Calu3 (cell line): ENCODE measurements at places on chromosomes 4 and X. TPM values are rescaled to one million over a fixed set of nuclear protein-coding genes. Genes with fewer than 3 reads are reported as not detected.

The SSX2 gene
- not detected in 2 replicates for total RNA-seq

DNA sequence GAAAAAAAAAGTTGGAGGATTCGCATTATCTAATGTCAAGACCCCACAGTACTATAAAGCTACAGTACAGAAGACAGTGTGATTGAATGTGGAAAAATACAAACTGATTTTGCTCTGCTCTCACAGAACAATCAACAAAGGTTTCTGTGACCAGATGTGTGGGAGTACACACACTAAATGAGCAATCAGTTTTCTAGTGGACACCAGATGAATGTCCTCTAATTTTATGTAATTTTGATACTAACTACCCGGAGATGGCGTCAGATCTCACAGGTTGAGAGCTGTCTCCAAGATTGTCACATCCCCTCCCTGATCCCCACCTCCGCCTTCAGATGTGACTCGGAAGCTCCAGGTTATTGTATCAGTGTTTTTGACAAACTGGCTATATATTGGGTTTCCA lies 81.9 kb upstream of the HUWE1 start:
- DNase-seq: no peak

DNA sequence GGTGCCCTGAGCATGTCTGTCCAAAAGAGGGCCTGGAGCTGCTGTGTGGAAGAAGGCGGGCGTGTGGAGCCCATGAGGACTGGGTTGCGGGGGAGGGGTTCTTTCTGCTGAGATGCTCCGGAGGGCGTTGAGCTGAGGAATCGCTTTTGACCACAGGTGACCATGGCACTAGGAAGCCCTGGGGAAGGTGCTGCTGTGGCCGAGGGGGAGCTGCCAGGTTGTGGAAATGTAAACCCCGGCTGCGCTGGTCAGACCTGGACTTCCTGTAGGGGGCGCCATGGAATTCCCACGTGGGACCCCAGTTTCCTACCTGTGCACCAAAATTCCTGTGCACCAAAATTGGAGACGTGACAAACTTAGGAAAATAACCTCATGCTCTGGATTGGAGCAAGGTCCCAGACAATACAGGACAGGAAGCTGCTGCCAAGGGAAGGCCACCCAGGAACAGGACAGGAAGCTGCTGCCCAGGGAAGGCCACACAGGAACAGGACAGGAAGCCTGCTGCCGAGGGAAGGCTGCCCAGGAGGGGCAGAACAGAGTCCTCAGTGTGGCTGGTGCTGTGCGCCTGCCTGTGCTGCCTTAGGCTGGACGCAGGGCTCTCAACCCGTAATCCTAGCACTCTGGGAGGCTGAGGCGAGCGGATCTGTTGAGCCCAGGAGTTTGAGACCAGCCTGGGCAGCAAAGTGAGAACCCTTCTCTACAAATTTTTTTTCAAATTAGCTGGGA lies 28.4 kb upstream of the UVSSA start:
- no peak for DNase-seq

DNA sequence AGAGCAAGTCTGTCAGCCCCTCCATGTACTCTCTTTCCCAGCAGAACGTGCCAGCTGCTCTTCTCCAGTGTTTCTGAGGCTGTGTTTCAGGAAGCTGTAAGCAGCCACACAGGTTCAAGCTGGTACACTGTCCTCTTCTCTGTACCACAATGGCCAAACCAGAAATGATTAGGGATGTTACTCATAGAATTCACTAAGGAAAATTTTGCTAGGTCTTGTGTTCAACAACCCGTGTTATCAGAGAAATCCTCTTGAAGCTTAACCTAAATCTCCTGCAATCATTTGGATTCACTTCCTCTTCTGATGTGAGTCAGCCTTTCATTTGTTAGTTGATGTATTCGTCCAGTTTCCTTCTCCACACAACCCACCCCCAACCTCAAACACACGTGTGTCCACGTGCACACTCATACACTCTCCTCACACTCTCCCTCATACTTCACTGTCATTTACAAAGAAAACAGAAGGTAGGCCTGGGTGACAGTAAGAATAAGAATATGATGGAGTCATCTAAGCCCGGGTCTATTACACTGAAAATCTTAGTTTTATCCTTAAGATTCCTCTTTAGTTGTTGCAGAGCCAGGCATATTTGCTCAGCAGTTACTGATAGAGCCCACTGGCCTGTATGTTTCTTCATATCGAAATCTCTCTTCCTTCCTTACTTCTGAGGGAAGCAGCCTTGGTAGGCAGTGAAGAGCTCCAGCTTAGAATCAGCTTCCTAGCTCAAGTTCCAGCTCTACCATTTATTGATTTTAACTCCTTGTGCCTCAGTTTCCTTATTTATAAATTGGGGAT lies 63.4 kb downstream of the DCUN1D4 start:
- DNase-seq: peak; percentile 8

DNA sequence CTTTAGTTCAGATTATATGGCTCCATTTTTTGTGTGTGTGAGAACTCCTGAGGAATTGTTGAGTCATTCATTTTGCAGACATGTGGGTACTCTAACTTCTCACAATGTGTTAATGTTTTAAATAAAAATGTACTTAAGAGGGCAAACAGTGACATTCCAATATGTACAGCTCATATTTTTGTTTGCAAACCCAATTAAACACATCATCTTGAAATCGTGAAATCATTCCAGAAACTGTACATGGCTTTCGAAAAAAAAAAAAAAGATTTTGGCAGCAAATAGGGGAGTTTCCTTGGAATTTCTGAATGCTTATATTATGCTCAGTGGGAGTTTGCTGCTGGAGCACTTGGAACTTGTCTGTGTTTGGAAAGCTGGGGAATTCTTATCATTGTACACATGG lies 85.0 kb downstream of the HPGD start:
- DNase-seq: no peak

GRCh38 chrX:49133759-49134158 lies 10.2 kb upstream of the GPKOW start:
- no peak for DNase-seq

The IBSP gene
- total RNA-seq: not detected in 2 replicates

- no peak for DNase-seq
Observed at GRCh38 chrX:39921838-39922237, 175.9 kb downstream of the BCOR start.

GRCh38 chr4:18138076-18138665 lies 116.6 kb upstream of the LCORL start:
- no peak for DNase-seq
